ENCODE measurements at places on chromosomes 4 and X.

DNA sequence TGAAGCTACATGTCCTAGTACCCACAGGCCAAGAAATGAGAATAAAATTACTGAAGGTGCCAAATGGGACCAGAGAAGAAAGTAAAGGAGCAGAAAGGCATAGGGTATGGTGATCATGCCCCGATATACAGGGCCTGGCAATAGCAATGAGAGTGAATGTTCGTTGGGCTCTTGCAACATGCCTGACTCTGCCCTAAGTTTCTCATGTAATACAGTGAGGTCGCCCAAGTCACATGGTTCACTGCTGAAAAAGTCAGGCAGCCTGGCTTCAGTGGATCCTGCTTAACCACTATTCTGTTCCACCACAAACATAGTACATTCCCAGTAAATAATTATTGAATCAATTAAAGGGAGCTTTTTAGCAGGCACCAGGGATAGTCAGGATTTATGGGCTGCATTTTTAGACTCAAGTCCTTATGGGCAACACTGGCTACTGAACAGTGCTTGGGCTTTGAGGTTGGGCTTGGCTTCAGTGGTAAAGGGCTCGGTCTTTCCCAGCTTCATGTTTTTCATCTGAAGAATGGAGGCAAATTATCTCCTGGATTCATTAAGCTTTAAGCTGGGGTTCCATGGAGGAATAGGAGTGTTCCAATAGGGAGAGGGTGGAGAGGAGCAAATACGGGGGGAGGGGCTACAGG, 67.1 kb upstream of the ZNF518B start:
- DNase-seq = no peak

- DNase-seq = no peak
Measured at GRCh38 chrX:15158350-15158735, 111.5 kb downstream of the ASB9 start.

GRCh38 chr4:95428291-95429070, 120.3 kb downstream of the UNC5C start:
- DNase-seq = no peak

GRCh38 chr4:43781125-43781524, 667.5 kb downstream of the KCTD8 start:
- DNase-seq = no peak

GRCh38 chrX:154135458-154136229, 8.4 kb upstream of the OPN1LW start:
- DNase-seq = no peak

- no peak for DNase-seq
Measured at GRCh38 chr4:109648266-109648996, 54.8 kb downstream of the CASP6 start.

DNA sequence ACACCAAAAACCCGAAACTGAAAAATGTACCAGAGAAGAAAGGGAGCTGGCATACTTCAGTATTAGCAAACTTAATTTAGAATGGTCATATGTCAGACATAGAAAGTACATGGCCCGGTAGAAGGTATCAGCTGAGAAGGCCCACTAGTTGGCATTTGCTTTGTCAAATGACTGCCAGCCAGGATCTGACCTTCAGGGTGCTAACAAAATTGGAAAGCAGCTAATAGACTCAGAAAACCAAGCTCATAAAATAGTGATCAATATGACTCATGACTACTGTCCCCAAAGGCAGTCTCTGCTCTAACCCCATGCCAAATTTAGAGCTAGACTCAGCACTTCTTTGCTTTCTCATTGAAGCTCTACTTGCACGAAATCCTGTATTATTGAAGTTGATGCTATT, 342.7 kb downstream of the PDGFC start:
- no peak for DNase-seq

- no peak for DNase-seq
Measured at GRCh38 chrX:93868289-93868965, 194.4 kb downstream of the FAM133A start.

- no peak for DNase-seq
Measured at GRCh38 chrX:149069899-149070298, 435.2 kb downstream of the IDS start.

DNA sequence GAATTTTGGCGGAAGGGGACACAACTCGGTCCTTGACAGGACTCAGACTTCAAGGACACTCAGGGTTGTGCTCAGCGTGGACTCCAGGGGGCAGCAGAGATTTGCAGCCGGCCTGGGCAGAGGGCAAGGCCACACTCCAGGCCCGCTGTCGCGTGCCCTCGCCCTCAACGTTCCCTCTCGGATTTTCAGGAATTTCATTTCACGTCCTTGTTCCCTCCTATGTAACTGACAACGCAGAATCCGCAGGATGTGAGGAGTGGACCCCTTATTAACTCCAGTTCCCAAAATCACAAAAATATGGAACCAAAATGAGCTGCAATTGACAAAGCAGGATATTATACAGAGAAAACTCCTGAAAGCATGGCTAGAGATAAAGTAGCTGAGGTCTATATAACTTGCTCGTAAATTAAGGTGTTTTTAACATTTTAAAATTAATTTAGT, 21.0 kb upstream of the DCTD start:
- DNase-seq = peak; percentile 62

All from dorsolateral prefrontal cortex (tissue), 122 donors.